Mesenchymal stem cell (in vitro differentiated cells and primary cell): ENCODE measurements at places on chromosomes 5 and 9.

DNA sequence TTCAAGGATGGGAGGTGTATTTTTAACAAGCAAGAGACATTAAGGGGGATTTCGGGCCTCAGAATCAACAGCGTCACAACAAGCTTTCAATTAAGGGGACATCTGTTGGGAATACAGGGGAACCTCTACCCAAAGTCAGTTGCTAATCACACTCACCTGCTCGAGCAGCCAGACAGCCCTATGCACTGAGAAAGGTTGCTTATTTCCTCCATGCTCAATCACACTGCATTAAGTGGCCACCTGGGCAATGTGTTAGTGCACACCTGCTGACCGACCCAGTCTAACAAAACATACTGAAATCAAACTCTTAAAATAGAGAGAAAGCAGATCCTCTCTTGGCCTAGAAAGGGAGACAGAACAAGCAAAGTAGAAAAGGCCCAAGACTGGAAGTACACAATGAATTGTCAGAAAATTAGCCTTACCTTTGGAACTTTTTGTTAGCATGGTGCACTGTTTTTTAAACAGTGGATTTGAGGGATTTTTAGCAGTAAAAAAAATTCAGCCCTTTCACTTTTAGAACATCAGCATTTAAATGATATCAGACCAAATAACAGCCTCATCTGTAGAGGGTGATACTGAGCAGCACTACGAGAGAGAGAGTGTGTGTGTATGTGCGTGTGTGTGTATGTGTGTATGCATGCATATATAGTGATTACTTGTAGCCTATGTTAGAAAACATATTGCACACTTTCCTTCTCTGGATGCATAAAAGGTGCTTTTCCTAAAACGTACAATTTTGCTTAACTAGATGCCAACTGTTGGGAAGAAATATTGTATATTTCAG, 1118.6 kb upstream of the DMAC1 start:
- no peak overlapping the region for H3K4me3 ChIP-seq
- H3K36me3 ChIP-seq: no peaks in the 10 kb centered on the region
- no peak overlapping the region for H3K27ac ChIP-seq
- no peak for DNase-seq

DNA sequence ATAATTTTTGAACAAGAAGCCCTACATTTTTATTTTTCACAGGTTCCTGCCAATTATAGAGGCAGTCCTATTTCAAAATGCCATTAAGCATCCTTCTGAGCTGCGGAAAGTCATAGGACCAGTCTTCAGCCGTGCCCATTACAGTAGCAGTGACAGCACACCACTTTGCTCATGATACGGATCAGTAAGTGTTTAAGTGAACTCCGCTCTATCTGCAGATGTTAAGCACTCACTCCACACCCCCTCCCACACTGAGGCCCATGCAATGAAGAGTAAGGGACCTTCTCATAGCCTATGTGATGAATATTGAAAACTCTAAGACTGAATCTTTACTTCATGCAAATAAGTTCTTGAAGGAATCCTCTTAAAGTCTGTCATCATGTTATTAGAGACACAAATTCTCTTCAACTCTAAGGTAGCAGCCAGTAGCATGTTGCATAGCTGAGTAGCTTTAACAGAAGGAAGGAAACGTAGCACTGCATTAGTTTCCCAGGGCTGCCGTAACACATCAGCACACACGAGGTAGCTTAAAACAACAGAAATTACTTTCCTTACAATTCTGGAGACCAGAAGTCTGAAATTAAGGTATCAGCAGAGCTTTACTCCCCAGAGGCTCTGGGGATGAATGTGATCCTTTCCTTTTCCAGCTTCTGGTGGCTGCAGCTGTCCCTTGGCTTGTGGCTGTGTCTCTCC, 20.3 kb upstream of the TAF11L2 start:
- no peak overlapping the region for H3K27ac ChIP-seq
- no peak overlapping the region for H3K4me3 ChIP-seq
- no peaks in the 10 kb centered on the region for H3K27me3 ChIP-seq
- H3K4me1 ChIP-seq: no peaks in the 10 kb centered on the region
- no peaks in the 10 kb centered on the region for H3K36me3 ChIP-seq
- DNase-seq: no peak

- no peaks in the 10 kb centered on the region for H3K27me3 ChIP-seq
- peaks cover 22% of the 10 kb centered on the region for H3K36me3 ChIP-seq
- peak overlapping the region; percentile 58 for H3K4me3 ChIP-seq
Measured at GRCh38 chr5:172110921-172111851, 76.8 kb downstream of the STK10 start.

GRCh38 chr9:14092344-14092743, 221.6 kb downstream of the NFIB start:
- H3K36me3 ChIP-seq: no peaks in the 10 kb centered on the region
- H3K27ac ChIP-seq: no peak overlapping the region
- H3K27me3 ChIP-seq: no peaks in the 10 kb centered on the region
- peaks cover 1% of the 10 kb centered on the region for H3K4me1 ChIP-seq

GRCh38 chr5:56288873-56289601, 55.9 kb upstream of the ANKRD55 start:
- no peaks in the 10 kb centered on the region for H3K27me3 ChIP-seq
- no peak overlapping the region for H3K4me3 ChIP-seq
- no peak overlapping the region for H3K27ac ChIP-seq
- H3K36me3 ChIP-seq: no peaks in the 10 kb centered on the region

DNA sequence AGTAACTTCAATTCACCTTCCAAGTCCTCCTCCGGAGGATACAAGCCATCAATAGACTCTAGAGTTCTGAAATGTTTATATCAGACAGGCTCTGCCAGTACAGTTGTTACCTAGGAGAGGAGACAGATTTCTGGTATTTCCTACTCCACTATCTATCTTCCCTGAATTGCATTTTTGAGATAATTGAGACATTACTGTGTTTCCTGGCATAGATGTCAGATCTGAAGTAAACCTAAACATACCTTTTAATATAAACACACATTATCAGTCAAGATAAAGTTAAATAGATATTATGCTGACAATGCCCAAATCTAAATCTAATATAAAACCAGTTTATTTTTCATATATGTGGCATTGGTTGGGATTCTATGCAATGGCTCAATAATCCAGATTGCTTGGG, 8.2 kb upstream of the TYRP1 start:
- no peak overlapping the region for H3K4me3 ChIP-seq
- H3K27ac ChIP-seq: no peak overlapping the region
- H3K27me3 ChIP-seq: peaks cover 7% of the 10 kb centered on the region
- peaks cover 2% of the 10 kb centered on the region for H3K4me1 ChIP-seq
- no peaks in the 10 kb centered on the region for H3K36me3 ChIP-seq

DNA sequence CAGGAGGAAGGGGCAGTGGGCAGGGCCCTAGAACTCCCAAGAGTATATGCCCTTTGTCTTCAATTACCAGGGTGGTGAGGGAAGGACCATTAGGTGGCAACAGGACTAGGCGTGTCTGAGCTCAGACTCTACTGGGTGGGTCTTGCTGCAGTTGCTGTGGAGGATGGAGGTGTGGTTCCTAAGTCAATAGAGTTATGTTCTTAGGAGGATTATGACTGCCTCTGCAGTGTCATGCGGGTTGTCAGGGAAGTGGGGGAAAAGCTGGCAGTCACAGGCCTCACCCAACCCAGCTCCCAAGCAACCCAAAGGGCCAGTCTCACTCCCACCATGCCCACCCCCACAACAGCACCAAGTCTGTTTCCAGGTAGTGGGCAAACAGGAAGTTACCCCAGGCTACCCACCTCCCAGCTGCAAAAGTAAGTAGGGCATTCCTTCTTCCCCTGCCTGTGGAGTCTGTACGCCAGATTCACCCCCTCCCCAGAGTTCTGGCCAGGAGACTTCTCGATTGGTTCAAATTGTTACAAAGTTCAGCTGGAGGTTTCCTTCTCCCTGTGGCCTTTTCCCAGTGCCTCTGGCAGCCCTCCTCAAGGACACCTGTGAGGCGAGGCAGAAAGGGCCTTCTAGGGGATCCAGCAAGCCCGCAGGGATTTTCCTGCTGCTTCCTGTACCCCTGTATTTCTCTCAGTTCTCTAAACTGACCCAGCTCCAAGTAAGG, 145.3 kb downstream of the HINT1 start:
- no peak overlapping the region for H3K4me3 ChIP-seq
- no peaks in the 10 kb centered on the region for H3K27me3 ChIP-seq
- no peak overlapping the region for H3K27ac ChIP-seq
- no peak for DNase-seq

DNA sequence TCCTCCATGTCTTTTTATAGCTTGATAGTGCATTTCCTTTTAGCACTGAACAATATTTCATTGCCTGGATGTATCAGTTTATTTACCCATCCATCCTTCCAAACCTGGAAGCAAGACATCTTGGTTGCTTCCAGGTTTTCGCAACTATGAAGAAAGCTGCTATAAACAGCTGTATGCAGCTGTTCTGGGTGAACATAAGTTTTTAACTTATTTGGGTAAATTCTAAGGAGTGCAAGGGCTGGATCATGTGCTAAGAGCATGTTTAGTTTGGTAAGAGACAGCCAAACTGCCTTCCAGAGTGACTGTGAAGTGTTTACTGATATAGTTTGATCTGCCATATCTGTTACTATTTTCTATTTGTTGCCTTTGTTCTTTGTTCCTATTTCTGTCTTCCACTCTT, 58.5 kb downstream of the CSF2 start:
- H3K4me3 ChIP-seq: no peak overlapping the region
- DNase-seq: peak; percentile 15
- H3K36me3 ChIP-seq: no peaks in the 10 kb centered on the region
- no peak overlapping the region for H3K27ac ChIP-seq

DNA sequence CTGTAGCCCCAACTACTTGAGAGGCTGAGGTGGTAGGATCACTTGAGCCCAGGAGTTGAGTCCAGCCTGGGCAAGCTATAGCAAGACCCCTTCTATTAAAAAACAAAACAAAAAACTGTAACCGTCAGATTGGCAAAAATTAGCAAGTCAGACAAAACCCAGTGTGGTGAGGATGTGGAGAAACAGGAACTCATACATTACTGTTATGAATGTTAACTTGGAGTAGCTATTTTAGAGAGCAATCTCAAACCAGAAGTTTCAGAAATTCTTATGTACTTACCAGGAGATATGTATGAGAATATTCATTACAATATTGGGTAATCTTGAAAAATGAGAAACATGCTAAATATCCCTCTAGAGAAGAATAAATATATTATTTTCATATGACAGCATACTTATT, 120.3 kb downstream of the INVS start:
- H3K27ac ChIP-seq: no peak overlapping the region
- H3K4me3 ChIP-seq: no peak overlapping the region
- peaks cover 1% of the 10 kb centered on the region for H3K4me1 ChIP-seq
- H3K36me3 ChIP-seq: no peaks in the 10 kb centered on the region
- no peak for DNase-seq
- H3K27me3 ChIP-seq: no peaks in the 10 kb centered on the region

DNA sequence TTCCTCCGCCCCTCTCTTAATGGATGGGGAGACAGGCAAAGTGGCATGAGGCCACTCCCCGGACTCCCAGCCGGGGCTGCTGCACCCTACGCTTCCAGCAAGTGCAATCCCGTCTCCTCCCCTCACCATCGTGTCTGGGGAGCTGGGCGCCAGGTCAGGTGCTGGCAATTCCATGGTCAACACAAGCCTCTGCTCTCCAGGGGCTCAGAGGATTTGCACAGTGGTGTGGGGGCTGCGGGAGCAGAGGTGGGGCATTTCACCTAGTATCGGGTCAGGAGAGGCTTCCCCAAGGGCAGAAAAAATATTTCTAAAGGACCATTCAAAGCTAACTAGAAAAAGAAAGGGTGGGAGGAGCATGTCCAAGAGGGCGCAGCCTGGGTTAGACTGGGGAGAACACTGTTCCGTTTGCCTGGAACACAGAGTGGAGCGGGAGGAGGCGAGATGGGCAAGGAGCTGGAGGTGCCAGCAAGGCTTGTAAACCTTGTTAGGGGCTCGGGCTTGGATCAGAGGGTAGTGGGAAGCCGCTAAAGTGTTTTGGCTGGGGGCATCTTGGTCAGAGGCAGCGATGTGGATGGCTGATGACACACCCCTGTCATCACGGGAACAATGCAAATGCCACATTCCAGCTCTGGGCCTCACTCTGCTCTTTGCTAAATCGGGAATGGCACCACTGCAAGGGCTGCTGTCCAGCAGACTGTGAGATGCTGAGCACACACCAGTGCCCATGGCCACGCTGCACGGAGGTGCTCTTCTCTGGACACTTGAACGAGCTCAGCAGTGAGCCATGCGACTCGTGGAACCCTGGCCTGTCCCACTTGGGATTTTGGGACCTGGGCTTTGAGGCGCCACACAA, 191.7 kb downstream of the CDK5RAP2 start:
- no peaks in the 10 kb centered on the region for H3K27me3 ChIP-seq
- DNase-seq: no peak

DNA sequence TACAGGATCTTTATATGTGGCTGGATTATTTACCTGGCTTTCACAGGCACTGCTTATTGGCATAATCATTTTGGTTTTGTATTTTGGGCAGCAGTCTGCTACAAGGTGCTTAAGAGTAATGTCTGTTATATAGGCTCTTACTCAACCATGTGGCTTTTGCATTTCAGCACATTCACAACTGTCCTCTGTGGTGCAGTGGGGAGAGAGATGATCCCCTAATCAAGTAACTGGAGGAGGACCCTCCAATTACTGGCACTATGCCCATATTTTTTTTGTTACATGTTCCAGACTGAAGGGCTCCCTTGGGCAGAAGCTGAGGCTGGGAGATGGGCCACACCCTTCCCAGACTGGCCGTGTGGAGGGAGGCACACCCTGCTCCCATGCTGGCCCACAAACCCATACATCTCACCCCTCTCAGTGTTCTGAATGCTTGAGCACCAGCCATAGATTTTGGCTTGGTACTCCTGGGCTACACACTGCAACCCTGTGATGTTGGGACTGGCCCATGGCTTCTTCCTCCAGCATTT, 173.5 kb downstream of the FAM174A start:
- H3K27me3 ChIP-seq: no peaks in the 10 kb centered on the region
- no peaks in the 10 kb centered on the region for H3K4me1 ChIP-seq
- H3K27ac ChIP-seq: no peak overlapping the region
- no peak overlapping the region for H3K4me3 ChIP-seq
- no peak for DNase-seq

DNA sequence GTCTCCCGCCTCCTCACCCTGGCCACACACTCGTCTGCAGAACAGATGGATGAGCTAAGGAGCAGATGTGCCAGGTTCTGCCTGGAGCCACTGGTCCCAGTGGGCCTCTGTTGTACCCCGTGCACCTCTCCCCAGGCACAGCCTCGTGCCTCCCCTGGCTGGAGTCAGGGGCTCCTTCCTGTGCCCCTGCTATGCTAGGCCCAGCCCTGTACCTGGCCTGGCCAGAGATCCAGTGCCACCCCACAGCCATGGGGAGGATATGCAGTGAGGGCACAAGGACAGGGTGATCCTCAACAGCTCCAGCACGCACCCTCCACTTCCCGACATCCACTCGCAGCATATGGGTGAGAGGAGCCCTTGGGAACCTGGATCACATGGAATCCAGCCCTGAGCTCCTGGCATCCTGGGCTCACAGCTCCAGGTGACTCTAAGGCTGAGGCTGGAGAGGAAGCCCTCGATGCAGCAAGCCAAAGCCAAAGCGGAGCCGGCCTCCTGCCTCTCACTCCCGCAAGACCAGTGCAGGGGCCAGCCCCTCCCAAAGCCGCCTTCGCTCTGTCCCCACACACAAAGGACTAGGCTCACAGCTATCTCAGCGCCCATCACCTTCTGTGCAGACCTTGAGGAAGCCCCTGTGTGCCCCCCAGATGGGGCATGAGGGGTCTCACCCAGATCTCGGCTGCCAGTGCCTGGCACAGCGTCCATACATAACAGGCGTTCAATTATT, 23.7 kb upstream of the ADAMTS2 start:
- DNase-seq: no peak
- no peaks in the 10 kb centered on the region for H3K27me3 ChIP-seq
- H3K4me1 ChIP-seq: no peaks in the 10 kb centered on the region
- H3K27ac ChIP-seq: no peak overlapping the region
- H3K36me3 ChIP-seq: no peaks in the 10 kb centered on the region
- H3K4me3 ChIP-seq: no peak overlapping the region
